ENCODE measurements at places on chromosomes 3 and 15. TPM values are rescaled to one million over a fixed set of nuclear protein-coding genes. Genes with fewer than 3 reads are reported as not detected.

SST gene
- not detected for total RNA-seq

ROPN1B gene
- not detected for total RNA-seq

CKMT1B gene
- total RNA-seq, result not detected

SMCO1 gene
- total RNA-seq, result not detected

LMAN1L gene
- 0.27 TPM for total RNA-seq

PCSK6 gene
- total RNA-seq, result 0.95 TPM

KCNAB1 gene
- not detected for total RNA-seq

STIMATE gene
- total RNA-seq, result 35.0 TPM

C3orf80 gene
- not detected for total RNA-seq

GRM7 gene
- total RNA-seq, result not detected

UBE2E1 gene
- 50.7 TPM for total RNA-seq

SLC27A2 gene
- total RNA-seq, result 16.6 TPM

CCDC54 gene
- total RNA-seq, result not detected

SPCS1 gene
- total RNA-seq, result 156 TPM

KY gene
- not detected for total RNA-seq
